ENCODE measurements at places on chromosomes 7 and 10.

DNA sequence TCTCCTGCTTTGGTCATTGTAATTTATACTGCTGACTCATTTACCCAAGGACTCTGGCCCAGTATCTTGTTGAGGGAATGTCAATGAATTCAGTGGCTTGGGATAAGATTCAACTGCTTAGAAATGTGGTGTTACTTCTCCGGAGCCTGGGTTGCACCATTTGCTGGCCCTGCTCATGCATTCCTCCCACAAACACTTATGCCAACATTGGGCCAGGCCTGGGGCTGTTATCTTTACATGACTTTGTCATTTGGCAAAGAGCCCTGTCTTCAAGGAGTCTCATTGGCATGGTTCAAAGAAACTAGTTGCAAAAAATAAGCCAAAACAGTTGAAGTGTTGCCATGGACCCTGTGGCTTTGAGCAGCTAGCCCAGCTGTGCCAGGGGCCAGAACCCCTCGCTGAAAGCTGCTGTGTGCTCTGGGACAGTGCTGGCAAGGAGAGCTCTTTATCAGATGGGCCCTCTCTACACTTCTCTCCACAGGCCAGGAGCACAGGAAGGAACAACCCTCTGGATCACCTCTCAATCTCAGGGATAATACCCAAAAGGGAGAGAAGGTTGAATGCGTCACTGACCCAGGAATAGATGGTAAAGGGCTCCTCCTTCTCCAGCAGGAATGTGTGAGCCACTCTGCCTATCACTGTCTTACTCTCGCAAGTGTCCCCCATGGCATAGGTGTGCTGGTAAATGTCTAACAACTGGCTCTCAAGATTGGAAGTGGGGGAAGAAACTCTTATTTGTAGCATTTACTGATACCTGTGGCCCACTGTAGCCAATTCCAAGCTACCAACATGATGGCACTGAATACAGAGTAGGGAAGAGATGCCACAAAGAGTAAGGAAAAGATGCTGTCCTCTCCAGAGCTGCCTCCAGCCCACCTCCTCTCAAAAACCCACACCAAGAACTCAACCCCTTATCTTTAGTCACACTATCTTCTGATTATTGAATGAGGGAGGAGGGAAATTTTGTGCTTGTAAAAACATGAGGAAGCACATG lies 23.5 kb upstream of the PDE1C start:
- DNase-seq, result no peak

GRCh38 chr7:97555857-97556421 lies 175.9 kb upstream of the TAC1 start:
- no peak for DNase-seq

- DNase-seq, result no peak
Observed at GRCh38 chr7:51315393-51316261, 982 bp downstream of the COBL start.

GRCh38 chr7:35319606-35320005 lies 65.7 kb upstream of the TBX20 start:
- no peak for DNase-seq

GRCh38 chr7:30904561-30904960 lies 7.1 kb upstream of the AQP1 start:
- DNase-seq, result no peak

GRCh38 chr10:89217057-89217990 lies 10.2 kb upstream of the CH25H start:
- DNase-seq, result no peak

- no peak for DNase-seq
Observed at GRCh38 chr7:154912871-154913637, 89.9 kb downstream of the PAXIP1 start.

DNA sequence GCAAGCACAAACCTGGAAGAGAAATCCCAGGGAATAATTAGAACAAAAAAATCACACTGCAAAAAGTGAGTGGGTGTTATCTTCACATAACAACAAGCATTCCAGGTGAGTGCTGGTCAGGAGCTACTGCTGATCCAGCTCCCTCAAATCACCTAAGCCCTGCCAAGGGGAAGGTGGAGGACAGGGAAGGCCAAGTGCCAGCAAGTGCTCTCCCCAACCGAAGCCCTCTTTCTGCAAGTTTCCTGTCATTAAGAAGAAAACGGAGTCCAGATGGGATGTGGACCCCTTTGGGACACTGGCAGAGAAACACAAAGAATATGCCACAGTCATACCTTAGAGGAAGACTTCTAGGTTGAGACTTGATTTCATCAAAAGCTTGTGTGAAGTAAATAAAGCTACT lies 933.0 kb upstream of the ZNF722 start:
- DNase-seq, result no peak

GRCh38 chr10:52284416-52285013 lies 29.6 kb upstream of the DKK1 start:
- DNase-seq, result no peak

DNA sequence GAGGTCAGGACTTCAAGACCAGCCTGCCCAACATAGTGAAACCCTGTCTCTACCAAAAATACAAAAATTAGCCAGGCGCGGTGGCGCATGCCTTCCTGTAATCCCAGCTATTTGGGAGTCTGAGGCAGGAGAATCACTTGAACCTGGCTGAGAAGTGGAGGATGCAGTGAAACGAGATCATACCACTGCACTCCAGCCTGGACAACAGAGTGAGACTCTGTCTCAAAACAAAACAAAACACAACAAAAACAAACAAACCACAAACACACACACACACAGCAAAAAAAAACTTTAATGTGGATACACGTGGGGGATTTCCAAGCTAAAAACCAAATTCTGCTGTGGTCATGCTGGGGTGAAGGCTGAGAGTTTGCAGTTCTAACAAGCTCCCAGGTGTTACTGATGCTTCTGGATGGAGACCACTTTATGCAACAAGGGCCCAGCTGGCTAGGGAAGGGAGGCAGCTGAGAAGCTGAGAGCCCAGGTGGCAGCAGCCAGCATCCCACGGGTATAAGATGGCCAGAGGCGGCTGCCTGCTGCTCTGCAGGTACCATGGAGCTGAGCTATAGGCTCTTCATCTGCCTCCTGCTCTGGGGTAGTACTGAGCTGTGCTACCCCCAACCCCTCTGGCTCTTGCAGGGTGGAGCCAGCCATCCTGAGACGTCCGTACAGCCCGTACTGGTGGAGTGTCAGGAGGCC lies at the start of gene ZP3:
ZP3 (plus strand) TSS at position 538 of the 699 bp plus-strand sequence; CDS start at position 553, 15 bp downstream.
- DNase-seq, result no peak

DNA sequence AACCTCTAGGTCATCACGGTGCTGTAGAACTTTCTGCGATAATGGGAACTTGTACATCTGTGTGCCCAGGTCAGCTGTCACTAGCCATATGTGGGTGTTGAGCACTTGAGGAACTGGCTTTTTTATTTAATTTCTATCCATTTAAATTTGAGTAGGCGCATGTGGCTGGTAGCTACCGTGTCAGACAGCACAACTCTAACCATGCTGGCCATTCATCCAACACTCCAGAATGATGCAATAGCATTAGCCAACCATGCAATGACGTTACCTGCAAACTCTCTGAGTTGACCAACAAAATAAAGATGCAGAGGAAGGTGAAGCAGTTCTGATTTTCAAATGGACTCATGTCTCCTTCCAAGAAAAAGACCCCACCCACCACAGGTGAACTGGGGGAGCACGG lies 24.4 kb upstream of the CHST15 start:
- DNase-seq, result no peak

DNA sequence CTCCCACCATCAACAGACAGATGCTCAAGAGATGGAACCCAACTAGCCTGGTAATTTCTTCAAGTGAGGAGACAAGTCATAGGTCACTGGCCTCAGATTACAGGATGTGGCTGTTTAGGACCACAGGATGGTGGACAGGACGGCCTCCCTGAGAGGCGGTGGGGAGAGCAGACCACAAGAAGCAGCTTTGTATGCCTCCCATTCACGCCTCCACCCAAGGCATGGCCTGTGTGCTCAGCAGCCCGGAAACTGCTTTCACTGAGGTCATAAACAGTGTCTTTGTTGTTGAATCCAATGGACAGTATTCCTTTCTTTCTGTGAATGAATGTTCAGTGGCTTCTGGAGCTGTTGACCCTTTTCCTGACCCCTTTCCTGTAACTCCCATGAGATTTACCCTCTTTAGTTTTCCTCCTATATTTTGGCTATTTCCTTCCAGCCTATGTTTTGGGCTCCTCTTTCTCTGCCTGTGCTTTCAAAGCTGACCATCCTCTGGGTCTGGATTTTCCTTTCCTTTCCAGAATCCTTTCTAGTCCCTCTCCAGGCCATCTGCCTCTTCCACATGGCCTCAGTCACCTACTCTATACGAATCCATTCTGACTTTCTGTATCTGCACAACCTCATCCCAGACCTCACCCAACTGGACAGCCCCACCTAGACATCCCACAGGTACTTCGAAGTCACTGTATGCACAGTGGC lies 32.4 kb upstream of the INPP5F start:
- DNase-seq, result no peak

DNA sequence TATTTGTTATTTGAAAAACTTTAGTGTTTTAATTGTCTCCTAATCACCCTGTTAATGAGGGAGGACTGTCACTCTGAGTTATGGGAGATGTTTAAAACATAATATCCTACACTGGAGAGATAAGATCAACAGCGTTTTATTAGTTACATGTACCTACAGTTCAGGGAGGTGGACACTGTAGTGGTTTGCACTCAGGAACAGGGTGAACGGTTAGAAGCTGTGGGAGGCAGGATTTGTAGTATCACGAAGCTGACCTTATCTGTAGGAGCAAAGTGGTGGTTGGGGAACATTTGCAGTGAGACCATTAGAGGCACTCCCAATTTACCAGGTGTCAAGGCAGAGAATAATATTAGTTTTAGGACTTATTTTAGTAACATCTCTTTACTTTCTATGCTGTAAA lies 193.3 kb upstream of the KCND2 start:
- DNase-seq, result no peak

DNA sequence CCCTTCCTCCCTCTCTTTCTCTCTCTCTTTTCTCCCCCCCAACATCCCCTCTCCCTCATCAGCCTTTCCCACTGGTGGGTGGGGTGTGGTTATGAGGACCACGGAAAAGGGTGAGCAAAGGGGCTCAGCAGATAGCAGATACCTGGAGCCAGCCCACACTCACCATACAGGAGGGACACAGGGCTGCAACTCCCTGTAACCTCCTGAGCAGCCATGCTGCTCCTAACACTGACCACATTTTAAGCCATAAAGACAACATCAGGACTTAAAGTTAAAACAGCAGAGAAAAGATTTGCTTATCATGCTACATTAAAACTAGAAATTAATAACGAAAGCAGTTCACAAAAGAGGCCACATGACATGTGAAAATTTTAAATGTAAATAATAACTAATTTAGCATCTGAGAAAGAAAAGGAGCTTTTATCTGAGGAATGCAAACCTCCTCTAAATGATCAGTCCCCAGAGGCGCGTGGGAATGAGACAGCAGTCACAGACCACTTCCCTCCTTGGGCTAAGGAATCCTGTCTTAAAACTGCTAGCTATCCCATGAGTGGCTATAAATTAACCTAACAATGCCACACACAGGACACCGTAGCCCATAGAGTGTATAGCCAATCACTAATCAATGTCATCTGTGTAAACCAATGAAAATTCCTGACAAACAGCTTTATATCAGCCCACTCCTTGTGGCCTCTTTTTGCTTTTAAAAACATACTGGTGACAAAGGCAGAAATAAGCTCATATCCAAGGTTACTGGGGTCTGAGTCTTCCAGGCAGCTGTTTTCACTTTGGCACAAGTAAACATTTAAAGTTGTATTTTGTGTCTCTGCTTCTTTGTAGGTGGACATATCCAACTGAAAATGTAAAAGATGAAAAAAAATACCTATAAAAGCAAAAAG lies 33.3 kb downstream of the PKD1L1 start:
- DNase-seq, result no peak

GRCh38 chr7:17937506-17938120 lies 2.7 kb downstream of the SNX13 start:
- no peak for DNase-seq

- DNase-seq, result no peak
Observed at GRCh38 chr10:81008726-81009125, 471.0 kb downstream of the SH2D4B start.

DNA sequence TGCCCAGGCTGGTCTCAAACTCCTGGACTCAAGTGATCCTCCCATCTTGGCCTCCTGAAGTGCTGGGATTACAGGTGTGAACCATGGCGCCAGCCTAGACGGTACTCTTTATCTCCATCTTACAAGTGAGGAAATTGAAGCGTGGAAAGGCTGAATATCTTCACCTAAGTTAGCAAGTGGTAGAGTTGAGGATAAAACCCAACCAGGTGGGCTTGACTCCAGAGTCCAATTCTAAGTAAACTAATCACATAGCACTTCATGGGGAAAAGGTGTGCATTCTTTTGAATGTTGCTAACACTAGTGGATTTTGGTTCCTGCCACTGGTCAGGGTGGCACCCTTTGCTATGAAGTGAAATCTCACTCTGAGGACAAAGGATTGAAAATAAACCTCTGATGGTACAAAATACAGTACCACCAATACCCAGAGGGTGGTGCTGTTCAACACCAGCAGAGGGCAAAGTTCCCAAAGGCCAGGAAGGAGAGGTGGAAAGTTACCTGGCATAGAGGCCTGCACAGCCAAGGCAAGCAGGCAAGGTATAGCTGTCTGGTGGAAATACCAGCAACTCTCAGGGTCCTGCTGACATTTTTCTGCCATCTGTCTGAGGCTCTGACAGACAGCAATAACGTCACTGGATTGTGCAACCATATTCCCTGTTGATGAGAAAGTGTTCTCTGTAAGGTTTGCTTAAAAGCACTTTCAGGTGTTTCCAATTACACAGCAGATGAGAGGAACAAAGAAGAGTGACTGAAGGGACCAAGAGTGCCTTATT lies 17.6 kb downstream of the ZDHHC16 start:
- DNase-seq, result peak; percentile 33

GRCh38 chr7:112987171-112987570 lies 99.5 kb downstream of the GPR85 start:
- DNase-seq, result no peak

GRCh38 chr7:45919231-45919784 lies 1.8 kb downstream of the IGFBP3 start:
- no peak for DNase-seq

DNA sequence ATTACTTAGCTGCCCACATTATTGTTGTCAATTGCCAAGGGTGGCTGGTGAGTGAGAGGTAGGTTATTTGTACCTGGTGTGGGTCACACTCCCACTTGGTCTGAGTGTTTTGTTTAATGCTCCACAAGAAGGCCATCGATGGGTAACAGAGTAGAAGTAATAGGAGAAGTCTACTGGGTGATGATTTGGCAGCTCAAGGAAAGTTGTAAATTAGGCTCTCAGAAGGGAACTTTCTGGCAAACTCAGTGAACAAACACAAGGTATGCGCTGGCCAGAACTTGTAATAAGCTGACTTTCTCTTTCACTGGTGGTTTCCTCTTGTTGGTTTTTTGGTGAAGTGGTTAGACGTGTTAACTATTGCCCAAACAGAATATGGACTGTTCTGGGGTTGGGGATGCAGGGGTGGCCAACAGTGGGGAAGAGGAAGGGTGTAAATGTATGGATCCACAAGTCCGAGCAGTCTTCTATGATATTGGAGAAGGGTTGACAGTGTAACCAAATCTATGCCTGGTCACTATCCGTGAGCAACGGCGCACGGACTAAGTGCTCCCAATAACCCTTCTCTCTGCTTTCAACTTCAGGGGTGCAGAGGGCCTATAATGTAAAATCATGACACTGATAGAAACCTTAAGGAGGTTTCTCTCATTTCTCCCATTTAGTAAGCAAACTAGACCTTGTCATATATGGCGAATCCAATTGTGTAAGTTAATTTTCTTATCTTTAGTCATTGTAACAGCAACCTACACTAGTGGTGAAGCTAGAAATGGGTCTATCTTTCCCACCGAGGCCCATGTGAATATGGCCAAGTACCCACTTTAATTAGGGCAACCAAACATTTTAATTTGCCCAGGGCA lies 212.8 kb downstream of the PTEN start:
- DNase-seq, result no peak
